Stimulated activated CD8-positive, alpha-beta memory T cell treated with anti-CD3 and anti-CD28 coated beads, Interleukin-15, amount 100 ng/mL, for 1 hour (primary cell): ENCODE measurements at places on chromosomes 3 and 15.

- DNase-seq, result no peak
Measured at GRCh38 chr3:172154768-172155664, 115.6 kb downstream of the FNDC3B start.

DNA sequence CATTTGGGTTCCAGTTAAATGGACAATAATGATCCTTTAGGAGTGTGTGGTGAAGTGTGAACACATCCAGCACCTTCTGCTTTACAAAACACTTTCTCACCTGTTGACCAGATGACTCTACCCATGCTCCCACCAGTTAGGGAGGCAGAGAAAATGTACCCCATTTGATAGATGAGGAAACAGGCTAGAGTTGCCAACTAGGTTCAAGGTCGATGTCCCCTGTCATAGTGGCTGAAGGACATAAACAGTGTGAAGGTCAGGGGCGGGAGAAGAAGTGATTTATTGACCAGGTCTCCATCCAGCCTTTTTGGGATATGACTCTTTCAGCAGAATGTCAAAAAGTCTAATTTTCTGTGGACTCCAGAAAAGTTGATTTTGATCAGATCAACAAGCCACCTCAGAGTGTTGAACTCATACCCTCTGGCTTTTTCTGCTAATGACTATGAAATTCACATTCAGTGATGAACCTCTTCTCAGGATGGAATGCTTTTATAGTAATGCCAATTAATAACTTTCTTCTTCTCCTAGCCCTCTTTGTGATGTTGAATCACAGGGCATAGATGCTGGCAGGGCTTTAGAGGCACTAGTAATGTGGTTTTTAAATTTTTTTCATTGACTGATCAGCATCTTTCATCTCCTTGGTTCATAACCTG, 57.5 kb downstream of the CPN2 start:
- no peak for DNase-seq

DNA sequence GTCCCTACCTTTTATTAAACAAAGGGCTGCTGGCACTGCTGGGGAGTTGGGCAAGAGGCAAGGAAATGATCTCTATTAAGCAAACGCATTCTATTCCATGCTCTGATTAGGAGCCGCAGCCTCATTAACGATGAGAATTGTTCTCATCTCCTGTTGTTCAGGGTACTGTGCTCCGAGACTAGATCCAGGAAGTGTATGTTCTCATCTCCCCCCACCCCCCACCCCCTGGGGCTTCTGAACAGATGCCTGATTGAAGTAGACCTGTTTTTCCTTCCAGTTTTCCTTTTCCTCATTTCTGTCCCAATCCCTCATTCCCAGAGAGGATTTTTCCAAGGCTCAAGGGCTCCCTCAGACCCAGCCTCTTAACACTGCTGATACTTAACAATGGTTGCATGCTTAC, 81.6 kb upstream of the FEZF2 start:
- DNase-seq, result no peak

- DNase-seq, result no peak
Measured at GRCh38 chr3:46895761-46896160, 18.2 kb downstream of the PTH1R start.

DNA sequence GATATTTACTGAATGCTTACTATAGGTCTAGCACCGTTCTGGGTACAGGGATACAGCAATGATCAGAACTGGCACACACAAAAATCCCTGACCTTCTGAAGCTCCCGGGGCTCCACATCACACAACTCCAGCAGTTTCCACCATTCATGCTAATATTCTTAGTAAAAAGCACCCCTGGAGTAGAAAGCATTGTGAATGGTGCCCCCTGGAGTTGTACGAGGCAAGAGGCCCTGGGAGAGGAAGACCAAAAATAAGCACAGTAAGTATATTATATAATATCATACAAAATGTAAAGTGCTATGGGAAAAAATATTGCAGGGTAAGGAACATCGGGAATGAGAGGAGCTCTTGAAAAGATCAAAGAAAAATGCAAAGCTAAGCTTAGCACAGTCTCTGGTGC, 790 bp upstream of the SRGAP3 start:
- no peak for DNase-seq

DNA sequence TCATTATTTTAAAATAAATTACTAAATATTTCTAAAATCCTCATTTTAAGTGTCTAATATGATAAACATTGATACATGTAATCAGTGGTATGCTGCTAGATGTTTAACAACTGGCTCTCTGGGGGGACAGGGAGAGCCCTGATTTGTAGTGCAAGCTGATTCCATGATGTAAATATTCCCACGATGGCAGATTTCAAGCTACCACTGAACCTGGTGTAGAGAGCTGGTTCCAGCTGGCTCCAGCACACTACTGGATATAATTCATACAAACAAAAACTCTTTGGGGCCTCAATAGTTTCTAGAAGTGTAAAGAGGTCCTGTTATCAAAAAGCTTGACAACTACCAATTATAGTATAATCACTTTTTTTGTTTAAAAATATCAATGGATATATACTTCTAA, 316.2 kb downstream of the SLC9A9 start:
- DNase-seq, result no peak

- no peak for DNase-seq
Measured at GRCh38 chr15:57098896-57099295, 180.5 kb downstream of the TCF12 start.
